ENCODE measurements at places on chromosomes 13 and 19. TPM values are rescaled to one million over a fixed set of nuclear protein-coding genes. Genes with fewer than 3 reads are reported as not detected.
A peak's percentile ranks its signal among the peaks of the same experiment; 100 is the strongest.

GRCh38 chr13:35165205-35165604 lies 223.1 kb downstream of the NBEA start:
- no peaks in the 10 kb centered on the region for H3K4me1 ChIP-seq
- no peak overlapping the region for H3K4me3 ChIP-seq
- H3K27ac ChIP-seq, result no peak overlapping the region
- no peaks in the 10 kb centered on the region for H3K27me3 ChIP-seq
- no peaks in the 10 kb centered on the region for H3K36me3 ChIP-seq

OR7C1 gene
- not detected for total RNA-seq

ZNF20 gene
- total RNA-seq, result 7.9 TPM

DNA sequence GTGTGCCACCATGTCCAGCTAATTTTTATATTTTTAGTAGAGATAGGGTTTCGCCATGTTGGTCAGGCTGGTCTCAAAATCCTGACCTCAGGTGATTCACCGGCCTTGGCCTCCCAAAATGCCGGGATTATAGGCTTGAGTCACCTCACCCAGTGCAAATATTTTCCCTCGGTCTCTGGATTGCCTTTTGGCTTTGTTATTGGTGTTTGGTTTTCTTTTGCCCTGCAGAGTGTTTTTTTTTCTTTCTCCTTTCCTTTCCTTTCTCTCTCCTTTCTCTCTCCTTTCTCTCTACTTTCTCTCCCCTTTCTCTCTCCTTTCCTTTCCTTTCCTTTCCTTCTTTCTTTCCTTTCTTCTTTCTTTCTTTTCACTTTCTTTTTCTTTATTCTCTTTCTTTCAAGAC lies 33.2 kb downstream of the KDM4B start:
- peak; percentile 73 for DNase-seq
- no peak overlapping the region for H3K4me3 ChIP-seq
- H3K4me1 ChIP-seq, result no peaks in the 10 kb centered on the region
- H3K27ac ChIP-seq, result no peak overlapping the region
- H3K27me3 ChIP-seq, result no peaks in the 10 kb centered on the region

SMAD9 gene
- 4.8 TPM for total RNA-seq

DNA sequence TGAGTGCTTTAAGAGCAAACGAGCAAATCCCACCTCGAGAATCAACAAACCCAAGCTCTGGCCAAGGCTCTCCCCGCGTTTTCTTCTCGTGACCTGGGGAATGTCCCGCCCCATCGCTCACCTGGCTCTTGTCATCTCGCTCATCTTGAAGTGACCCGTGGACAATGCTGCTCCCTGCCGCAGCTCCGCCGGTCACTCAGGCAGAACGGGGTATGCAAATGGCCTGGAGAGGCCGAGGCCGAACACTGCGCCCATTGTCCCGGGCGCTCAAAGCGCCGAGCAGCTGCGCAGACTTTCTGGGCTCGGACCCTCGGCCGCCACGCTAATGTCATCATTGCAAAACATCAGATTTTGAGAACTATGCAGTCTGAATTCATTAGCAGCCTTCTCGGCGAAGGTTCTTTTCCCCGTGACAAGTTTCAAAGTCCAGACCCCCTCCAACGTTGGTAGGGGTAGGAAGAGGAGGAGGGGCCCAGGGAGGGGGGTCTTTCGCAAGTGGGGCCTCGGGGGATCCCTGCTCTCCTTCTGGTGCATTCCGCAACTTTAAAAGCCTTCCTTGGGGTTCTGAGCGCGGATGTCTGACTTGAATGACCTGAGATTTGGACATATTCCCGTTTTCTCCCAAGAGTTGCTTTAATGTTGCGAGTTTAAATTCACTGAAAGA lies 39.7 kb downstream of the SOX1 start:
- H3K4me1 ChIP-seq, result no peaks in the 10 kb centered on the region
- H3K27me3 ChIP-seq, result no peaks in the 10 kb centered on the region
- H3K27ac ChIP-seq, result no peak overlapping the region
- no peak for DNase-seq

S1PR5 gene
- total RNA-seq, result 0.56 TPM

DNA sequence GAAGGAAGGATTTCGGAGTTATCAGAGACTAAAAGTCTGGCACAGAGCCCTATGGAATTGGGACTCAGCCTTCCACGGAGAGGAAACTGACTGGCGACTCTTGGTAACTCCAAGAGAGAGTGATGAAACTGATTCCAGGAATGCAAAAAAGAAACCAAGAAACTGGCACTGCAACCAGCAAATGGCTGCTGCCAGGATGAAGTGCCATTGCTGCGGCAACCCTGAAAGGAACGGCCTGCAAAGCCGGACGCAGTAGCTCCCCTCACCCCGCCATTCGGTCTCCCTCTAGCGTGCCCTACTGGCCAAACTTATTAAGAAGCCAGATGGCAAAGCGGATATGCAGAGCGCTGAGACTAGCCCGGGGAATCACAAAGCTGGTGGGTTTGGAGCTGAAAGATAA lies 236.0 kb downstream of the PCDH9 start:
- no peaks in the 10 kb centered on the region for H3K27me3 ChIP-seq
- no peak overlapping the region for H3K27ac ChIP-seq
- 0 out of 2 replicates have a peak, but pooled peaks cover 3% of the 10 kb centered on the region for H3K4me1 ChIP-seq

PSG2 gene
- total RNA-seq, result 0.28 TPM

FGF9 gene
- under 0.01 TPM for total RNA-seq

ANGPTL8 gene
- not detected for total RNA-seq

DNA sequence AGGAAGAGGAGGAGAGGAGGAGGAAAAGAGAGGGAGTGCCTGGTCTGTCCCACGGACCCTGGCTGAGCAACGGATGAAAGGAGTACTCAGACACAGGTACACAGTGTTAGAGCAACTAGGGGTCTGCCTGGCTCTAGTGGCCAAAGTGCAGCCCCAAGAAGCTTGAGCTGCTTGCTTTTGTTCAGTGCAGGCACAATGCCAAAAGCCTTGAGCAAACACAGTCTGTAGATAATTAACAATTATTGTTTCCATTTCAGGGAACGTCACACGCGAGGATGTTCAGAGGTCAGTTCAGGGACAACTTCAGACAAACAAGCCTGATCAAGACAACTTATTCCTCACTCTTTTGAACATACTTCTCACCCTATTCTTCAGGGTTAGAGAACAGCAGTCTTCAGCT lies 32.2 kb upstream of the ZNF726 start:
- H3K4me1 ChIP-seq, result no peaks in the 10 kb centered on the region
- no peaks in the 10 kb centered on the region for H3K36me3 ChIP-seq
- H3K27ac ChIP-seq, result no peak overlapping the region
- H3K4me3 ChIP-seq, result no peak overlapping the region
- DNase-seq, result no peak
- H3K27me3 ChIP-seq, result no peaks in the 10 kb centered on the region

DNA sequence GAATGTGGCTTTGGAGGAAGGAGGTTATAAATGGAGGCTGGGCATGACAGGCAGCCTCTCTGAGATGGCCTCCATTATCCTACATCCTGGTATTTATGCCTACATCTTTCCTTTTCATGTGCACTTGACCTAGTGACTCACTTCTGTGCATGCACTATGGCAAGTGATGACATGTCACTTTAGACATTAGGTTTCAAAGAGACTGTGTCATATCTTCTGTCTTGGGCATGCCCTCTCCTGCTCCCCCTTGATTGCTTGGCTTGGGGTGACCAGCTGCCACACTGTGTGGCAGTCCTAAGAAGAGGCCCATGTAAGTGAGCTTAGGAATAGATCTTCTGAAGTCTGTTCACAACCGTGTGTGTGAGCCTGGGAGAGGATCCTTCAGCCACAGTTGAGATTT lies 472.8 kb downstream of the FGF9 start:
- H3K27me3 ChIP-seq, result peaks cover 5% of the 10 kb centered on the region
- H3K36me3 ChIP-seq, result no peaks in the 10 kb centered on the region
- no peak overlapping the region for H3K4me3 ChIP-seq
- no peaks in the 10 kb centered on the region for H3K4me1 ChIP-seq
- no peak for DNase-seq

KLK5 gene
- total RNA-seq, result not detected

KLK6 gene
- total RNA-seq, result not detected

DNA sequence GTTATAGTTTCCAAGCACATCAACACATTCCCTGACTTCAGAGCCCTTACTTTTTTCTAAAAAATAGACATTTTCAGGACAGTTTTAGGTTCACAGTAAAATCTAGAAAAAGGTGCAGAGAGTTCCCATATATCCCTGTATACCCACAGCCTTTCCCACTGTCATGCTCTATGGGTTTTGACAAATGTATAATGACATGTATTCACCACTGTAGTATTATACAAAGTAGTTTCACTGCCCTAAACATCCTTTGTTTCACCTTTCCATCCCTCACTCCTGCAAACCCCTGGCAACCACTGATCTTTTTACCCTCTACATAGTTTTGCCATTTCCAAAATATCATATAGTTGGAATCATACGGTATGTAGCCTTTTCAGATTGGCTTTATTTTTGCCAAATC lies 15.6 kb downstream of the NAA16 start:
- no peak for DNase-seq
- no peaks in the 10 kb centered on the region for H3K27me3 ChIP-seq
- peaks cover 13% of the 10 kb centered on the region for H3K36me3 ChIP-seq
- no peaks in the 10 kb centered on the region for H3K4me1 ChIP-seq
- no peak overlapping the region for H3K4me3 ChIP-seq
